ENCODE measurements at places on chromosomes 6 and 20.

DNA sequence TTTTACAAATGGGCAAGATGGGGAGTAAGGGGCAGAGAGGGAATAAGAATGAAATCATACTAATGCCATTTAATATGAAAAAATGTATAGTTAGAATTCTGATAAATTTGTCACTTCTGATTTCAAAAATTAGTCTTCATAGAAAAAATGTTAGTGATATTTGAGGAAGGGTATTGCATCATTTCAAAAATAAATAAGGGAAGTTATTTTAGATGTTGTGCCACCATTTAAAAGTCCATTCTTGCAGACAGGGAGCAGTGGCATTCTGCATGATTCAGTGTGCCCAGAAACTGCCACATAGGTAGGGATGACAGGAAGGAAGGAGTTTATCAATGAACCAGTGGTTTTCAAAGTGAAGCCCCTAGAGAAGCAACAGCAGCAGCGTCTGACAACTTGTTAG lies 674.6 kb downstream of the EPM2A start:
- no peaks in the 10 kb centered on the region for H3K36me3 ChIP-seq
- no peak overlapping the region for H3K4me3 ChIP-seq
- H3K4me1 ChIP-seq = no peaks in the 10 kb centered on the region
- H3K27ac ChIP-seq = no peak overlapping the region

DNA sequence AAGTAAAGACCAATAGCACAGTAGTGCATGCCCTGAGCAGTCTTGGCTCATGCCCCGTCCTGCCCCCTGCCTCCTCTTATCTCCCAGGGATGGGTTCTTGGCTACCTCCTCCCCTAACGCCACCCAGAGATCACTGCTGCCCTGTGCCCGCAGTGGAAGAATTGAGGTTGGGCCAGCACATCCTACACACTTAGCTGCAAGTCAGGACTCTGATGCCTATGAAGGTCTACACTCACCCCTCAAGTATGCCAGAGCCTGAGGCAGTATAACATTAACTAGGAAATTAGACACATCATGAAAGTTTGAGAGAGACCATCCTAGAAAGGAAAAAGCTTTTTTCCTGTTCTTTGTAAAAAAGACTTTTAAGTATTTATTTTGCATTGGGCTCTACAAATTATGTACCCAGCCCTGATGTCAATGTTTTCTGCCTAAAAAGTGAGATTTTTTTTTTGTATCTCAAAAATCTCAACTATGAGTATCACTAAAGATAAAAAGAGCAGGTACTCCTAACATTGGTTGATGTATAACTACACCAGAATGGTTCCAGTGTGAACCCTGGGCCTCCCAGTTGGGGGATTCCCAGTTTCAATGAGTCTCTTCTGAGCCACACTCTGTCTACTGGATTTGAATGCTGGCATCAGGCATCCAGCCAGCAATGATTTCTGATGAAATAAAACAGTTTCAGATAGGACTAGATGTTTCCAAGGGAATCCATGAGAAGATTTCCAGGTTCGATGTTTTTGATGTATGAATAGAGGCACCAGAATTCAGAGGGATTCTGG lies 115.4 kb downstream of the ISM1 start:
- H3K4me1 ChIP-seq = no peaks in the 10 kb centered on the region
- H3K27me3 ChIP-seq = no peaks in the 10 kb centered on the region
- H3K4me3 ChIP-seq = no peak overlapping the region
- no peak for DNase-seq
- no peaks in the 10 kb centered on the region for H3K36me3 ChIP-seq

DNA sequence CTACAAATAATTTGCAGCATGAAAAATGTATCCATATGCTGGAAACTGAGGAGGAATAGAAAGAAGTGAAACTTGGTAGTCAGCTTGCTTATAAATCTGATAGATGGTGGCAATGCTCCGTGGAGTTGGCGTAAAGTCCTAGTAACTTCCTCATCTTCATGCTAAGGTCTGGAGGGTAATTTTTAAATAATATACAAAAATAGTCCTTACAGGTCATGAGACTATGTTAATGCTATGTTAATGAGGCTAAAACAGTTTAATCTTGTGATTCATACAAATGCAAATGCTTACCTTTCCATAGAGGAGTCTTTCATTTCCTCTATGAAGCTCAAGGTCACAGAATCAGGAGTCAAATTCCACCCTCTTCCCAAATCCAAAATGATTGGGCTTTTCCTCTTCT lies 9.4 kb upstream of the CRIP3 start:
- H3K27ac ChIP-seq = no peak overlapping the region
- H3K4me3 ChIP-seq = no peak overlapping the region
- no peaks in the 10 kb centered on the region for H3K36me3 ChIP-seq
- no peaks in the 10 kb centered on the region for H3K4me1 ChIP-seq
- DNase-seq = no peak
- H3K27me3 ChIP-seq = no peaks in the 10 kb centered on the region

DNA sequence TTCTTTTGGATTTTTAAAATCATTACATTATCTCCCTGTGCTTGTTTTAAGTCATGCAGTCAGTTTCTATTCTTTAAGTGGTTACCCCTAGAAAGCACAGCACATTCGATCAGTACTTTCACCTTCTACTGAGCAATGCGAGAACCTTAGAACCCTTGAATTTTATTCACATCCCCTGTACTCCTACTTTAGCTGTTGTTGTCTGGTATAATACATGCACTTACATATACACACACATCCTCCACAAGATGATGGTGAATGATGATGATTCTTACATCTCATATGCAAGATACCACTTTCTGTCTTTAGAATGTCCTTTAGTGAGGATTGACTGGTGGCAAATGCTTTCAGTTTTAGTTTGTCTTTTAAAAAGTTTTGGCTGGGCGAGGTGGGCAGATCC lies 5.7 kb downstream of the CDC40 start:
- no peak overlapping the region for H3K4me3 ChIP-seq
- no peak for DNase-seq
- no peaks in the 10 kb centered on the region for H3K36me3 ChIP-seq
- no peak overlapping the region for H3K27ac ChIP-seq
- no peaks in the 10 kb centered on the region for H3K27me3 ChIP-seq

DNA sequence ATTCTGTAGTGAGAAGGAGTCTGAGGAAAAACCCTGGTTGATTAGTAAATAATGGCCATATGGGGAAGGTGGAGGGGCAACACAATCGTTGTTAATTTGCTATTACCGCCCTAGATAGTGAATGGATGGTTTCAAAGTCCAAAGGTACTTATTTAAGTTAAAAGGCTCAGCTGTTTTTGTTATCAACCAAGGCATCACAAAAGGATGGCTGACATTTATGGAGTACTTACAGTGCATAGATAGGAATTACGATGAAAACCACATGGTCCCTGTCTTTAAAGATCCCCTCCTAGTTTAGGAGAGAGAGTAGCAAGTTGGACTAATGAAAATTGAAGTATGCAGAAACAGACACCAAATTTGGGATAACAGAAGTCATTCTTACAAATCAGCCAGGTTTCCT lies 319.6 kb downstream of the CDKAL1 start:
- H3K4me3 ChIP-seq = no peak overlapping the region
- H3K27me3 ChIP-seq = no peaks in the 10 kb centered on the region
- no peak for DNase-seq
- H3K4me1 ChIP-seq = no peaks in the 10 kb centered on the region
- no peaks in the 10 kb centered on the region for H3K36me3 ChIP-seq

GRCh38 chr6:56046576-56046975 lies 171.2 kb upstream of the BMP5 start:
- no peaks in the 10 kb centered on the region for H3K4me1 ChIP-seq
- no peaks in the 10 kb centered on the region for H3K36me3 ChIP-seq
- H3K27ac ChIP-seq = no peak overlapping the region

DNA sequence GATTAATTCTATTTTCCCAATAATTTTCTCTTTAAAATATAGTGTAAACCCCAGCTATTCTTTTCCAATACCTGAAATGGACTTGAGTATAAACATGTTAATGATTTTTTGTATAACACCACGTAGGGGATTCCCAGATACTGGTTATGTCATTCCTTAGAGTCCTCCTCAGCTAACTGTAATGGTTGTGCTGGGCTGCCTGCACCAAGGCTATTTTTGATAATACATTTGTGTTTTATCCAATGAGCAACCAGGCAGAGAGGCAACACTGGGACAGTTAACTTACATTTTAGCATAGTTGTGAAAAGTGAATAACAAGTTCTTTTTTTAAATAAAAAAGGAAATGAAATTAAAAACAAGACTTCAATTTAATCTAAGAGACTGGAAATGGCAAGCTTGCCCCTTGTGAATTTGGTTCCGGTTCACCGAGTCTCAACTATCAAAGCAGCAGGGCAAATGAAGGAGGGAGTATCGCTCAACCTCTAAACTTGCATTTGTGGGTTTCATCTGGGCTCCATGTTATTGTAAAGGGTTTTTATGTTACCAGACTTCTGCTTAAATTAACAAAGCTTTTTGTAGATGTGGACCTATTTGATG lies 18.8 kb upstream of the BACH2 start:
- DNase-seq = no peak
- peaks cover 4% of the 10 kb centered on the region for H3K4me1 ChIP-seq
- H3K27me3 ChIP-seq = no peaks in the 10 kb centered on the region
